Posterior cingulate gyrus (tissue), 11 donors: ENCODE measurements at places on chromosomes 2 and 18.

DNA sequence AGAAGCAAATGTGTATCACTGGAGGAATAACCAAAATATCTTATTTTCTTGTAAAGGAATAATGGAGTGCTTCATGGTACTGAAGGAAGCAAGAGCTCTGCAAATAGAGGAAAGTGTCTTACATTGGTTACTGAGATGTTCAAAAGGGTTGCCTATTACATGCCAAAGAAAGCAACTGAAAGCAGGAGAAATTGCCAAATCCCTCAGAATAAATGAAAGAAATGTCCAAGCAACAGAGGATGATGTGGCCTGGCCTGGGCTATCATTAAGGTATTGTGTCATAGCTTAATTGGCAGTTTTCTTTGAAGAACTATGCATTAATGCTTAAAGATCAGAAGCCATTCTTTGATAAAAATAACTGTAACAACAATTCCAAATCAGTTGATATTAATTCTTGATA is 173.7 kb downstream of the RAB3GAP1 start:
- DNase-seq, result no peak

GRCh38 chr18:23412351-23412964 is 40.6 kb upstream of the RIOK3 start:
- DNase-seq, result no peak

- no peak for DNase-seq
Measured at GRCh38 chr2:66364495-66365333, 70.2 kb upstream of the MEIS1 start.

GRCh38 chr2:181540421-181540820 is 83.2 kb downstream of the ITGA4 start:
- DNase-seq, result no peak

- DNase-seq, result no peak
Measured at GRCh38 chr18:24734058-24734457, 273.6 kb downstream of the HRH4 start.

DNA sequence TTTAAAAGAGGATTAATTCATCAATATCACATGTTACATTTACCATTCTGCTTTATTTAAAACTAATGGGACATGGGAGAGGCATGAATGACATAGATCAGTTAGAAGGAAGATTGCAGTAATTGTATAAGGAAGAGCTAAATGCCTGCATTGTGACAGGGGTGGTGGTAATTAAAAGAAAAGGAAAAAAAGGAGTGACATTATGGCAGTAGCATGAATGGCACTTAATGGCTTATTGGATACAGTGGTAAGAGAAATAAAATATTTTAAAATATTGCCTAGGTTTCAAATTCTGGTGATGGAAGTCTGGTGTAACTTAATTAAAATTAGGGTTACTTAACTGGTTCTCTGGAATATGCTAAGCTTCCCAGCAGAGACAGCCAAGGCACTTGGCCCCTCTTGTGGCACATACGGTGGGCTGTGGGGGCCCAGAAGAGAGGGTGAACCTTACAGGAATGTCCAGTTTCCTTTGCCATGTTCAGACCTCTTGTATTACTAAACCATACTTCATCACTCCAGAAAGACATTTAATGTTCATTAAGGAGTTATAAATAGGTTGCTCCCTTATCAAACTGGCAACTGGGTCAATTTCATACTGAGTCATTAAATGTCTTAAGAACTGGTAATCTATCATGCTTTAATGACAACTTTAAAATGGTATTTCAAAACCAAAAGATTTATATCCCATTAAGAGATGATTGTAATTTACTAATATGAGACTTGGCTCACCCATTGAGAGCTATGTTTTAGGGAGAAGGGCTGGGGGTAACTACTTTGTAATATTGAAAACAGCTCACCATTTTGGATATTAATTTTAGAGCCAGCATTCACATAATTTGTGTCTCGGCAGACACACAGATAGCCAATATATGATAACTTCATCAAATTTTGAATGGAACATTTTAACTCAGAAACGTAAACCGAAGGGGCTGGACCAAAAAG is 798.9 kb upstream of the PIK3C3 start:
- no peak for DNase-seq

- no peak for DNase-seq
Measured at GRCh38 chr18:79102886-79103285, 33.7 kb downstream of the ATP9B start.

- no peak for DNase-seq
Measured at GRCh38 chr2:62042944-62043343, 137.5 kb downstream of the COMMD1 start.

- DNase-seq, result no peak
Measured at GRCh38 chr2:109689182-109689930, 75.2 kb downstream of the SOWAHC start.

- no peak for DNase-seq
Measured at GRCh38 chr2:101706819-101707177, 9.3 kb downstream of the MAP4K4 start.

GRCh38 chr18:7821784-7822183 is 254.7 kb downstream of the PTPRM start:
- no peak for DNase-seq

DNA sequence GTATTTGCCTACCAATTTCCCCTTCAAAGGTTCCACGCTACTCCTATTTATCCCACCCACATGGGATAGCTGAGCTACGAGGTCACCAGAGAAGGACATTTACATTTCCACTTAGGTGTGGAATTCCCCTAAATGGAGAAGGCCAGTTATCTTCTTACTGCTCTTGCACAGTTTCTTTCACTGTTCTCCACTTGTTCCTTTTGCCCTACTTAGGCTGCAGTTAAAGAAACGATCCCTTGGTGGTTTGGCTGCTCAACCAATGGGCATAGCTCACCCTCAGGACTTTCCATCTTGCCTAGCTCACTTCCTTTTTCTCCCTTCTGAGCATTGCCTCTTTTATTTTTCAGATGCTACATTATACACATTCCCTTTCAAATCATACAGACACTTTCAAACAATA is 11.2 kb upstream of the NABP1 start:
- no peak for DNase-seq

- no peak for DNase-seq
Measured at GRCh38 chr2:46480562-46480961, 1.2 kb downstream of the TMEM247 start.

DNA sequence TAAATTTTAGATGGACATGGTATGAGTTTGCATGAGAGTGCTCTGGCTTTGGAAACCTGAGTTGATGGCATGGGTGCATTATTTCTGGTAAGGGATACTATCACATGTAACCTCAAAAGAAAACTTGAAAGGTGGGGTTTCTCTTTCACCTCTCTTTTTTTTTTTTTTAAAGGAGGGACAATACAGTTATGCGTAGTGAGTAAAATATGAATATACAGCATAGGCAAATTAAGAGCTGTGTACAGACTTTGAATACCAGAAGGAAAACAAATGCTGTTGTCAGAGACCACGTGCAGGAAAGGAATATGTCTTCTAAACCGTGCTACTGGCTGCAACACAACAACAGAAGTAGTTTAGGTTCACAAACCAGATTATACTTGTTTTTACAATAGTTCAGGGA is 82.1 kb downstream of the MAP4K4 start:
- no peak for DNase-seq
